ENCODE measurements at places on chromosomes 3 and 15.

GRCh38 chr15:48062148-48062872 lies 58.5 kb upstream of the SLC24A5 start:
- DNase-seq: no peak

- DNase-seq: no peak
These were observed 128.4 kb downstream of the FAM174B start for GRCh38 chr15:92527197-92527596.

GRCh38 chr3:161337311-161337710 lies 34.0 kb downstream of the SPTSSB start:
- DNase-seq: no peak

GRCh38 chr3:158483701-158484235 lies 87.2 kb upstream of the MLF1 start:
- no peak for DNase-seq

- no peak for DNase-seq
These were observed 133.9 kb upstream of the PLXNA1 start for GRCh38 chr3:126848991-126849390.

DNA sequence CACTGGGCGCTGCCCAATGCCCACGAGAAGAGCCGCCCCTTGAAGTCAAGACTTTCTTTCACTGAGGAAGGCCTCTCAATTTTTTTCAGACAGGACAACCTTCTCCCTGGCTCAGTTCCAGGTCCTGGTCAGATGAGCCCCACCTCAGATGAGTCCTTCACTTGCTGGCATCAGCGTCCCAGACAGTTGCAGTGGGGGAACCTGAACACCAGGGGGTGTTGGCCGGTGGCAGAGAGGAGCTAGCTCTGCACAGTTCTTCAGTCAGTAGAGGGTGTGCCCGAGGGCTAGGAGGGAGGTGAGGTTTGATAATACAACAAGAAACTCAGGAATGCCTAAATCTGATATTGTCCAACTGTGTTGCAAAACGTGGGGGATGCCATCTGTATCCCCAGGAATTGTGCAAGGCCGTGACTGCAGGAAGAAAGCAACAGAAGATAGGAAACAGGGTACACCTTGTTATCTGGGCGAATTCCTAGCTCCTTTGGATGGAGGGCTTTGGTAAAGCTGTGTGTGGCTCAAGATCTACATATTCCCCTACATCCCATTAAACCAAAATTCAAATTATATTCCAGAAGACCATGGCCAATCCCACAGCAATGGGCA lies 34.3 kb downstream of the CCR3 start:
- peak; percentile 49 for DNase-seq

GRCh38 chr15:93583552-93583951 lies 494.5 kb upstream of the RGMA start:
- DNase-seq: no peak

GRCh38 chr3:41200669-41201021 lies 1.3 kb downstream of the CTNNB1 start:
- no peak for DNase-seq

- no peak for DNase-seq
These were observed 5.7 kb downstream of the LYSMD2 start for GRCh38 chr15:51731549-51732267.

GRCh38 chr15:28885630-28886430 lies at the start of gene APBA2:
Gene APBA2, plus strand, starts transcription at chr15:28885974. Its CDS starts 167,911 bp downstream, at chr15:29053885.
- peak; percentile 28 for DNase-seq

- DNase-seq: no peak
These were observed 6.1 kb downstream of the RASGRP1 start for GRCh38 chr15:38558372-38559059.

GRCh38 chr3:193335031-193335430 lies 43.5 kb downstream of the ATP13A5 start:
- no peak for DNase-seq

All from stimulated activated CD8-positive, alpha-beta memory T cell treated with anti-CD3 and anti-CD28 coated beads, Interleukin-15, amount 100 ng/mL, for 4 hours (primary cell).